Anterior cingulate cortex (tissue), 58 donors: ENCODE measurements at places on chromosomes 4 and X.

DNA sequence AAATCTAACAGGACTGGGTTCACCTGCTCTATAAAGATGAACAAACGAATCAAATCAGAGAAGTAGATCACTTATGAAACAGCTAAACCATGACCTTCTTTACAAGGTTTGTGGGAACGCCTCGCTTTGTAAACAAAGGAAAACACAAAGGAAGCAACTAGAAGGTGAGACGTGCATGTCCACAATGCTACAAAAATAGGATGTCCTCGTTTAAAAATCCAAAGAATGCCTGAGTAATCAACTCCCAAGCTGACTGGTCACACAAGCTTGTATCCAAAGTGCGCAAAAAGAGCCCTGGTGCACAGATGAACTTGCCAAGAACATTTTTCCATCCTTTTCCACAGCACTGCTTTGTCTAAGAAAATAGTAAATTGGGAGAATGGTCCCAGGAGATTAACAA lies 6.3 kb upstream of the SH3KBP1 start:
- no peak for DNase-seq

DNA sequence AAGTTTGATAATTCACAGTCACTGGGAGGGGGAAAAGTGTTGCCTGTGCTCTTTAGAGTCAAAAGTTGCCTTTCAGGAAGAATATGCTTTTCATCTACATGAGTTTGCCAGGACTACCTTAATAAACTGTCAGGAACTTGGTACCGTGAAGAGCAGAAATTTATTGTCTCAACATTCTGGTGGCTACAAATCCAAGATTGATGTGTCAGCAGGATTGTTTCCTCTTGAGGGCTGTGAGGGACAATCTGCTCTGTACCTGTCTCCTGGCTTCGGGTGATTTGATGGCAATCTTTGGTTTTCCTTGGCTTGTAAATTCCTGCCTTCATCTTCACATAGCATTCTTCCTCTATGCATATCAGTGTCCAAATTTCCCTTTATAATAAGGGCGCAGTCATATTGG lies 277.2 kb downstream of the PDGFC start:
- no peak for DNase-seq

DNA sequence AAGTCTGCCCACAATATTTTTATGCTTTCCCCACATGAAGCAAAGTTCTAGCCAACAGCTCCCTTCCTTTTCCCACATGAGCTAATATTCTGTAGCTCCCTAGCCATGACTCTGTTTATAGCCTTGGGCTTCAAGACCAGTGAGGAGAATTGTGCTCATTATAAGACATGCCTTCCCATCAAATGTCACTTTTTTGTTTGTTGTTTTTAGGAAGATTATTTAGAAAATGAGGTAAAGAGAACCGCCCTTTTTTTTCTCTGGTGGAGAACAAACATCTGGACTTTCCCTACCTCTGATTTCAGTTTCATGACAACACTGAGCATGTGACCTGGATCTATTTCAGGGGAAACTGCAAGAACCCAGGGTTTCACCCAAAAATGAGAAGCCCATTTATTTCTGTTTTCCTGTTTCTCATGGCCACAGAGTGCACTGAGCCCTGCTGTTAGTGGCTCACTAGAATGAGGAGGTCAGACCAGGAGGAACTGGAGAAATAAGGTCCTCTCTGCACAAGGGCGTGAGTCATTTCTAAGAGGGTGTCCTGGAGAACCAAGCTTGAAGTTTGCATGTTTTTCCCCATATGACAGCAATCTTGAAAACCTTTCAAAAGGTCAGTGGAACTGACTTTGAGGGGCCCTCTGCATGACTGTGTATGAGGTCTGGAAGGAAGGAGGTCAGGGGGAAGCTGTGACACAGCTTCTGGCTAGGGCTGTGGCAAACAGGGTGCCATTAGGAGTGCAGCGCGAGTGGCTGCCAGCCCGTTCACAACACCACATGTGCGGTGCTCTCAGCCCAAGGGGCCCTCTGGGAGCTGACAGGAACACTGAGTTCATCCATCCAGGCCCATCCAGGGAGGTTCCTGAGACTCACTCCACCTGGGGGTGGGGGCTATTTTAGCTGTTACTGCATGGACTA lies 55.2 kb downstream of the CHST7 start:
- no peak for DNase-seq

DNA sequence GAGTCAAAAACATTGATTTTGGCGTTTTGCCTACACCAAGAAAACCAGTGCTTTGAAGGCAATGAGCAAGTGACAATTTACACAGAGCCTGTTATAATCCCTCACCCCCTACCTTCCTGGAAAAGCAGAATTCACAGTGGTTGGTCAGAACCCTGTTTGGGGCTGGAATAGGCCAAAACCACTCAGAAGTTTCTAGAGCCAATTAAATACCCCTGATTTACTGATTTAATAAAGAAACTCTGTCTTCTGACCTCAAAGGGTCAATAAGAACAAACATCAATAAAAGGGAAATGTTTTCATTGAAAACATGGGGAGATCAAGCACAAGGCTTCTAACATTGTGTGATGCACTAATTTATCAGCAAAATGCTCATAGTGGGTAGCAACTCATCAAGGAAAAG lies 116.3 kb downstream of the UNC5C start:
- no peak for DNase-seq

- DNase-seq: no peak
Observed at GRCh38 chr4:34950926-34951325, 1293.4 kb downstream of the ARAP2 start.

- DNase-seq: no peak
Observed at GRCh38 chrX:151596282-151596681, 32.8 kb downstream of the PASD1 start.
